ENCODE measurements at places on chromosomes 7 and 10.

GRCh38 chr7:128743112-128743772 is 4.1 kb downstream of the CALU start:
- DNase-seq = no peak

- DNase-seq = no peak
These were observed 17.4 kb downstream of the IRF5 start for GRCh38 chr7:128954830-128955802.

DNA sequence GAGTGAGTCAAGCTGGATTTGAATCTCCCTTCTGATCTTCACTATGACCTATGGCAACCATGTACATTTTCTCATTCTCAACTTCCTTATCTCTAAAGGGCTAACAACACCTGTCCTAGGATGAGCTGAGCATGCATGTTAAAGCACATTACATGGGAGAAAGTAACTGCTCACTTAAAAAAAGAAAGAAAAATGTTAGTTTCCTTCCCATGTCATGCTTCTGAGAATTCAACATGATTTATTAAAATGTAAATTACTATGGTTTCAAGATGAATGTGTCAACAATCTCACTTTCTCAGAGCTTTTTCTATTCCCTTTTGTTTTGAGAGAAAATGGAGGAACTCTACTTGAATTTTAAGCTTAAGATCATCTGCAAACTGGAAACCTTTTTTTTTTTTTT is 295.3 kb downstream of the SKIDA1 start:
- DNase-seq = no peak

DNA sequence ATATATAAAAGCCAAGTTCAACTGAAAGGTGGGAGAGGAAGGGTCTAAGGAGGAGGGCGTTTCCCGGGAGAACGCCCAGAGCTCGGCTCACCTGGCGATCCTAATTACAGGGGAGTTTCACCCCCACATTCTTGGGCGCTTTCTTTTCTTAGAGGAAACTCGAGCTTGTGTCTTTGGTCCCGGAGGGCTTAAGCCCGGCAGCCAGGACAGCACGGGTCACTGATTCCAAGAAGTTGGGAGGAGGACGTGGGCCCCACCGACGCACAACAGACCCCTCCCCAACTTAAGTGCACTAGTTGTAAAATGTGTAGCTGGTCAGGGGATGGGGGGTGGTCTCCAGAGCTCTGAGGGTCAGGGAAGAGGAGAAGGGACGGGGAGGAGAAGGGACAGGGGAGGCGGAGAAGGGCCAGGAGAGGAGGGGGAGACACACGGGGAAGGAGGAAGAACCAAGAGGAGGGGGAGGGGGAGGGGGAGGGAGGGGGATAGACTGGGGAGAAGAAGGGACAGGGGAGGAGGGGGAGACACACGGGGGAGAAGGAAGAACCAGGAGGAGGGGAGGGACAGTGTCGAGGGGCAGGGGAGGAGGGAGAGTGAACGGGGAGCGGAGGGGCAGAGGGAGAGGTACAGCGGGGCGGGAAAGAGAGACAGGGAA is 874 bp downstream of the BAIAP2L1 start:
- no peak for DNase-seq

GRCh38 chr10:52616395-52616764 is 156.2 kb downstream of the MBL2 start:
- no peak for DNase-seq
